SIG-M5 (cell line): ENCODE measurements at places on chromosomes 2 and 18.

DNA sequence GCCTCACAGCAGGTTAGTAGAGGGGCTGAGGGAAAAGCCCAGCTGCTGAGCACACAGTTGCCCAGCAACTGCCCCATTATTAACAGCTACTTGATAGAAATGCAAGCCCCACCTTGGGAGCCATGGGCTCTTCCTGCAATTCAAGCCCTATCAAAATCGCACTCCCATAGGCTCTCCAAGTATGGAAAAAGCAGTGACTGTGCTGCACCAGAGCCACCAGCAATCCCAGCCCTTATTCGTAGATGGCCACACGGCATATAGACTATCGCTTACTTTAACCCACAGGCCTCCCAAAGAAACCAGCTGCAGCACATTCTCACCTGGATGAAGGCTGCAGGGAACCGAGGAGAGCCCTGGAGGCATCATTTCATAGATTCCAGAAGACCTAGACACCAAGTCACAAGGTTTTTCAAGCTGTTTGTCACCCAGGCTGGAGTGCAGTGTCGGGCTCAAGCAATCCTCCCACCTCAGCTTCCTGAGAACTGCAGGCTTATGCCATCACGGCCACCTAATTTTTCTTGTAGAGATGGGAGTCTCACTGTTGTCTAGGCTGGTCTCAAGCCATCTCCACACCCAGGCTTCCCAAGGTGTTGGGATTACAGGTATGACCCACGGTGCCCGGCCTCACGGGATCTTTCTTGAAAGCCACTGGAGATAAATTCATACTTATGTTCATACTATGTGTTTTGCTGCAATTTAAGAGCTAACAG is 11.3 kb downstream of the NCL start:
- DNase-seq, result no peak

DNA sequence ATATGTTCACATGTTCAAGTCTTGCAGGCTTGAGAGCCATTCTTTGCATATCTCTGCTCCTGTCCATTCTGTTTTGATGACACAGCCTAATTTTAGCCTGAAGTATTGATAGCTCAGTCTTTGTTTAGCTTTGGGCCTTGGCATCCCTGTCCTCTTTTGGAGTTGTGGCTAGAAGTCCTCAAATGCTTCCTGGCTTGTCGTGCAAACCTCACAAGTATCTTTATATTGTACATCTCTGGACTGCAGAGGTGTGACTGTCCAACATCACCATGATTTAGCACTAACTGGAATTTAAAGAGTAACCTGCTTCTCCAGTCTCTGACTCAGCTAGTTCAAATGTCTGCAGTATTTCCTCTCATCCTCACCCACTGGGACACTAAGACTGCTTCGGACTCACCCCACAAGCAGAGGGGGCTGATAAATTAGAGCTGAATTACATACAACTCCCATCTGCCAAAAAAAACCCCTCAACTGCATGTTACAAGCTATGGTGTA is 11.7 kb downstream of the PFN4 start:
- no peak for DNase-seq

DNA sequence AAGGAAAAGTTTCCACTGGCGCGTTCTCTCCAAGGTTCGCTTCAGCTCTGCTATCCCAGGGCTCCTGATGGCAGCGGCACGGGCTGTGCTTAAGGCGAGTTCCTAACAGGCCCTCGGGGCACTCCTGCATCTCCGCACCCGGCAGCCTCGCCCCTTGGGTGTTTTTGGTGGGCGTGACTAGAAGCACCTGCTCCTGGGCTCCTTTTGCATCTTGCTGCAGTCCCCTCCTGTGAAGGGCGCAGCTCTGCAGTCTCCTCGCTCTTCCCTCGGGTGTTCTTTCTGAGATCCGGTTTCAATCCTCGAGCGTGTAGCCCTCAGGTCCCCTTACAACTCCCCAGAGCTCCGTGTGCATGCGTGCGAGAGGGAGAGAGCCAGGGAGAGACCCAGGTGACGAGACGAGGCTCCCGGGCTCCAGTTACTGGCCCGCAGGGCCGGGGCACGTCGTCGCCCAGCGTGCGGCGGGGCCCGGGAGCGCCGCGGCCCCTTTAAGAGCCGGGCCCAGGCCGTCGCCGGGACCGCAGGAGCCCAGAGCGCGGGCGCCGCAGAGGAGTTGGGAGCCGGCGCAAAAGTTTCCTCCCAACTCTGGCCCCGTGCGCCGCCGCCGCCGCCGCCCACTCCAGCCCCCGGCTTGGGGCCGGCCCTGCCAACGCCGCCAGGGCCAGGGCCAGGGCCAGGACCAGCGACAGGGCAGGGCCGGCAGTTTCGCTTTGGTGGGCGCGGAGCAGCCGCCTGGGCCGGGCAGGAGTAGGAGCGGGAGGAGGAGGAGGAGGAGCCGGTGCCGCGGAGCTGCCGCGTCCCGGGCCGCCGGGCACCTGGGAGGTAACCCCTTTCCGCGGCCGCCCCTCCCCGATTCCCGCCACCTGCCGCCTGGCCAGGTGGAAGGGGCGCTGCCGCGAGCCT is at the start of gene PARD3B:
TSS of gene PARD3B (plus strand) at position 515 of the 900 bp plus-strand sequence. CDS start 525 bp downstream, outside the sequence.
- DNase-seq, result no peak

DNA sequence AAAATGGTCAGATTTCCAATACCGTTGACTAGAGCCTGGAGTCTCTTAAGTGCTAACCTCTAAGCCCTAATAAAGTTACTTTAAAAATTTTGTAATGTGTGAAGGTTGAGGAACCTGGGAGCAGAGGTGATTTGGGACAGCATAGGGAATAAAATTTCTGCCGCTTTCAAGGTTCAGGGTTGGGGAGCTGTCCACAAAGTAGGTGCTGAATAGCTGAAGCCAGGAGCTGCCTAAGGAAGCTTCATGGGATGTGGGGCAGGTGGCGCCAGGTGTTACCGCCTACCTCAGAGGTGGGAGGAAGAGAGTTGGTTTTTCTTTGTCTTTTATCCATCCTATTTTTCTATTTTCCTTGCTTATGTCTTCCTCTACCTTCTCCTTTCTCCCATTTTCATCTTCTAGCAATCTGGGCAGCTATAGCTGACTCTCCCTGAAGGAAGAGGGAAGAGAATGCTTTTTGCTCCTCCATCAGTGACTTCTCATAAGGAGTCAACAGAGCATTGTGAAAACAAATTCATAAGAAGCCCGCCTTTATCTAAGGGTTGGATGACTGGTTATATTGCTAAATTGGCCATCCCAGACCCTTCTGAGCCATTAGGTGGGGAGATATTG is 178.7 kb downstream of the CLIP4 start:
- no peak for DNase-seq

DNA sequence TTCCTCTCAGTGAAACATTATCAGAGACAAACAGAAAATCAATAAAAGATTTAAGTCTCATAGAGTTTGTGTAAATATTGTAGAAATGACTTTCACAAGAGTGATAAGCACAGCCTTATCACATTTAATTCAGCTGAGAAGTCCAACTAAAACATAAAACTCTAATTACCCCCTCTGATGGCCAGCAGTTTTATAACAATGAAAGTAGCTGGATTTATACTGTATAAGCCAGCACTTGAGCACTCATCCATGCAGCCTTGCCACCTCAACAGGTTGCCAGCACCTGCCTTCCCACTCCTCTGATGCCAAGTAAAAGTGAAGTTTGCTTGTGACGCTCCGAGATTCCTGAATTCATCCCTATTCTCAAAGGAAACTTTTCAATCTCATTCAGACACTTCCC is 103.0 kb upstream of the STK39 start:
- DNase-seq, result no peak

GRCh38 chr2:25362434-25363145 is 20.9 kb upstream of the DNMT3A start:
- DNase-seq, result no peak

DNA sequence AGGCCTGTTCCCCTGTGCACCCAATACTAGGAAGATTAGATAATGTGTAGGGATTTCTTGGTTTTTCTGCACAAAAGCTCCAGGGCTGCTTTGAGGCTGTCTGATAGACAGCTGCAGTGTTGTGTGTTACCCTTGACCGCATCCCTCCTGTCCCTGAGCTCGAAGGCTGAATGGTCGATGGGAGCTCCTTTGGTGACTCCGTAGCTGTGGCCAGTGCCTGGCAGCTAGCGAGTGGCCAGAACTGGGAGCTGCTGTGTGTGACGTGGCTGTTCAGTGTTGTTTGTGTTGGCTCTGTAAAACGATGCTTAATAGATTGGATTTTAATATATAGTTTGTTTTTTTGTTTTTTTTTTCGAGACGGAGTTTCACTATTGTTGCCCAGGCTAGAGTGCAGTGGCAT is 170.0 kb downstream of the AGAP1 start:
- DNase-seq, result no peak

- DNase-seq, result no peak
Observed at GRCh38 chr2:143940720-143941119, 579.2 kb downstream of the ZEB2 start.

DNA sequence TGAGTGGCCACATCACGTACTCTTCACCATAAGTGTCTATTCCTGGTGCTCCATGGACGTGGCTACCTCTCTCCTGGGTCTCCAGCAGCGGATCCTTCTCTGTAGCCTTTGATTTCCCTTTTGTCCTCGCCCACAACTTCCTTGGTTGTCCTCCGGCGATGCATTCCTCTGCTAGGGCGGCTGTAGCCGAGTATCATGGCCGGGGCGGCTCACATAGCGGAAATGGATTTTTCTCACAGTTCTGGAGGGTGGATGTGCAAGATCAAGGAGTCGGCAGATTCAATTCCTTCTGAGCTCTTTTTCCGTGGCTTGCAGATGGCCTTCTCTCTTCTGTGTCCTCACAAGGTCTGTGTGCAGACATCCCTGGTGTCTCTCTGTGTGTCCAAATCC is 35.7 kb downstream of the ACKR3 start:
- DNase-seq, result no peak

DNA sequence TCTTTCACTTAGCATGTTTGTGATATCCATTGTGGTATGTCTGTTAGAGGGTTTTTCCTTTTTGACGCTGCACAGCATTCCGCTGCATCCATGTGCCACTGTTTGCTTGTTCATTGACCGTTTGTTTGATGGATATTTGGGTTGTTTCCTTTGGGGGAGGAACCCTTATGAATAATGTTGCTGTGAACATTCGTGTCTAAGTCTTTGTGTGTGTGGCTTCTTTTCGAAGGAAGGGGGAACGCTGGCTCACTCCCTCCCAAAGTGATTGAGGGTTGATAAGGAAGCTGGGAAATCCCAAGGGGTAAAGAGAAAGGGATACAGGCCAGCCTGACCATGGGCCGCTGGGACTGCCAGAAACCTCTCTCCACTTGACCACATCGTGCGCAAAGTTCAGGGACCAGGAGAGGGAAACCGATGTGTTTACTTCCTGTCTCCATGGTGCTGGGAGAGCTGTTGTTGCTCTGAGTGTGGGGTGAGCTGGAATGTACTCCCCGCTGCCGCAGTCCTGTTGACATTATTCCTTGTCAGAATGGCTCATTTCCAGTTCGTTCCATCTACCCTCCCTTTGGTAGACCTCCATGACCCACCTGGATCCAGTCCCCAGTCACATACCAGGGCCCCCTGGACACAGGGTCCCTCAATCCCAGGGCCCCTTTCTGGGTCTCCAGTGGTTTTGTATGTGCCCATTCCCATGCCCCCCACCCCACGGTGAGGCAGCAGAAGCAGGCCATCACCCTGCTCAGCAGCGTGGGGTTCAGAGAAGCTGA is 39.6 kb downstream of the HS1BP3 start:
- DNase-seq, result no peak

- no peak for DNase-seq
Observed at GRCh38 chr18:22466608-22467395, 49.1 kb upstream of the CTAGE1 start.

GRCh38 chr2:42752314-42752713 is 11.6 kb downstream of the OXER1 start:
- DNase-seq, result peak; percentile 91

DNA sequence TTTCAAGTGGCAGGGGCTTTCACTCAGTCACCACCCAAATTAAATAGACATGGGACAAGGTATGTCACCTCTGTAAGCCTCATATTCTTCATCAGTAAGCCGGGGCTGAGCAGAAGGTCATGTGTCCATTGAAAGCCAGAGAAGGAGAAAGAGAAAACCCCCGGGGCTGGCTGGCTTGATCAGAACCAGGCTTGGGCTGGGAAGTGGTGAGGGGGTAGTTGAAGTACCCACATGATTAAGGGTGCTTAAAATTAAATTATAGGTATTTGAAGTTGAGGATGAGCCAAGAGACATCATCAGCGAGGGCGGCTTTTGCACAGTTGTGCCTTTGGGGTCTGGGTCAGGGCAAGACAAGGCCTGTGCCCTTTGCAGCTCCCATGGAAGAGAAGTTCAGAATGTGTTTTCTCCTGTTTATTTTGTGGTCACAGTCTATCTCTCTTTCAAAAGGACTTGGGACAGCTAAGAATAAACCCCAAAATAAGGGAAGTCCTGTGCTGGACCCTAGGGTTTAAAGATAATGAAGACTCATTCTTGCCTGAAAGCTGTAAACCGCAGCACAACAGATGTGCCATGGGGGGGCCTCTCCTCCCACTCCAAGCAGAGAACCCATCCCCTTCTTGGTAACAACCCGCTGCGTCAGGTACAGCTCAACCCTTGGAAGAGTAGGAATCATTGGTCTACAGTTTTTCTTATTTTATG is 10.7 kb downstream of the DBI start:
- DNase-seq, result no peak

DNA sequence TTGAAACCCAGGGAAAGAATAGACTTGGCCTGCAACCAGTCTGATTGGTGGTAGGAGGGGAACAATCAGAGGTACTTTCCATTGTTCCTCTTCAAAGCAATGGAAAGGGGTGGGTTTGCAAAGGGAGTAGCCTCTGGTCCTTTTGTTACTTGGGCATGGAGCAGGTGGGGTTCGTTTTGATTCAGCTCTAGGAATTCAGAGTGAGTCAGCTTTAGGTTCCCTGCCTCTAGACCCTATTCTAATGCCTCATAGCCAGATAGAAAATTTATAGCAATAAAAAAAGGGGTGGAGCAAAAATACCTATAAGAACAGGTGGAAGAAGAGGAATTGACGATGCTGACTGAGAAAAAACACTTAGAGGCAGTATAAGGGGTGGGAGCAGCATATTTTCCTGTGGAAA is 636.4 kb downstream of the PLCL1 start:
- no peak for DNase-seq

DNA sequence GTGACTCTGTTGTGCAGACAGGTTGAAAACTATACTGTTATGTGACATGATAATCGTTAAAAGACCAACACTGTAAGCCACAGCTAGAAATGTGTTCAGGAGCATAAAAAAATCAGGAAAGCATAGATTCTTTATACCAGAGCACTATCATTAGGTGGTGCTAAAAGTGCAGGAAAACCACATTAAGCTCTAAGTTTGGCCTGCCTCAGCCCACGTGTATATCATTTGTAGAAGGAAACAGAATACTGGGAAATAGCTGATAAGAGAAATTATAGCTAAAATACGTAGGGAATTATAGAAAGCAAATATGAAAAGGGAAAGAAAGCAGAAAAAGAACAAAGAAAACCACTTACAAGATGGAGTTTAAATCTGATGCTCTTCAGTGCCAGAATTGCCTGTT is 26.5 kb upstream of the C2orf74 start:
- DNase-seq, result no peak

GRCh38 chr2:30872797-30873196 is 65.6 kb upstream of the CAPN13 start:
- DNase-seq, result no peak
